Activated CD8-positive, alpha-beta T cell treated with anti-CD3 and anti-CD28 coated beads for 36 hours (primary cell): ENCODE measurements at places on chromosomes 5 and 9. TPM values are rescaled to one million over a fixed set of nuclear protein-coding genes. Genes with fewer than 3 reads are reported as not detected.

GRCh38 chr5:102986074-102986473 lies 133.9 kb downstream of the GIN1 start:
- no peak for DNase-seq

- DNase-seq, result no peak
These were observed 19.3 kb upstream of the GRAMD2B start for GRCh38 chr5:126403876-126404275.

DNA sequence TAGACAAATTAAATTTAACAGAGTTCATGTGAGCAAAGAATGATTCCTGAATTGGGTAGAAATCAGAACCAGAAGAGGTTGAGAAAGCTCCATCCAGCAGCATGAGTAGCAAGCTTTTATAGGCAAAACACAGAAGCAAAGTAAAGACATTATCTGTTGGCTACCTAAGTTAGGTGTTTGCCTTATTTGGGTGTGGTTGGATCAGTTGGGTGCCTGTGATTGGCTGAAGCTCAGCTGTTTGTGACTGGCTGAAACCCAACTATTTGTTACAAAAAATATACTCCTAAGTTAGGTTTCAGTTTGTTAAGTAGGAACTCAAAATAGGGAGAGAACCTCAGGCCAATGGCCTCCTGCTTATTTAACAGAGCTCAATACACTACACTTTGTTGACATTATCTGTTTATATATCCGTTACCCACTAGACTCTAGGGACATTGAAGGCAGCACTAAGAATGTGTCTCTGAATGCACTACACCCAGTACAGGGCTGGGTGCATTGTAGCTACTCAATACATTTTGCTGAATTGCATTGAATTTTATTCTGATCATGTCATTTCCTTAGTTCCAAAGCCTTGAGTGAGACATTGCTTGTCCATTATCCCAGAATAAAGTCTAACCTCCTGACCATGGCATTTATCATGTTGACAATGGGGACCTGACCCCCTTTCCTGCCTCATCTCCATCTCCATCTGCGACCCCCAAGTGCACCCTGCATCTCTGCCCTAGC lies 98.7 kb downstream of the CCDC192 start:
- no peak for DNase-seq

- DNase-seq, result no peak
These were observed 279.9 kb downstream of the NSG2 start for GRCh38 chr5:174325431-174325830.

DNA sequence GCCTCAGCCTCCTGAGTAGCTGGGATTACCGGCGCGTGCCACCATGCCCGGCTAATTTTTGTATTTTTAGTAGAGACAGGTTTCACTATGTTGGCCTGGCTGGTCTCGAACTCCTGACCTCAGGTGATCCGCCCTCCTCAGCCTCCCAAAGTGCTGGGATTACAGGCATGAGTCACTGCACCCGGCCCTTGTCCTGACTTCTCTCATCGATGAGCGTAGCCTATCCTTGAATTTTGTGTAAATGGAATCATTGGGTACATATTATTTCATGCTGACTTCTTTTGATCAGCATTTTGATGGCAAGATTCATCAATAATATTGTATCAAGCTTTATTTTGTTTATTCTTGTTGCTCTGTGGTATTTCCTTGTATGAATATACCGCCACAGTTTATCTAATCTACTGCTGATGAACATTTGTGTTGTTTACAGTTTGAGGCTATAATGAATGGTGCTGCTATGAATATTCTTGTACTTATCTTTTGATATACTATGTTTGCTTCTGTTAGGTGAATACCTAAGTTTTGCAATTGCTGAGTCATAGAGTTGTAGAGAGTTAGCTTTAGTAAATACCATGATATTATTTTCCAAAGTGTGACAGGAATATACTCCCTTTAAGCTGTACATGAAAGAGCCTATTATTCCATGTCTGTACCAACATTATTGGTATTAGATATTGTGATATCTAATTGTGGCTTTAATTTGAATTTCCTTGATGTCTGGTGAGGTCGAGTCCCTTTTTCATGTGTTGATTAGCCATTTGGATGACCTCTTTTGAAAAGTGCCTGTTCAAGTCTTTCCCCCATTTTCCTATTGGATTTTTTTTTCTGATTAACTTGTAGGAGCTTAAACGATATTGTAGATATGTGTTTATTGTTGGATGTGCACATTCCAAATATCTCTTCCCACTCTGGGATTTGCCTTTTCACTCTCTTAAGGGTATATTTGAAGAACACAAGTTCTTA lies 107.5 kb downstream of the RGS3 start:
- no peak for DNase-seq

DNA sequence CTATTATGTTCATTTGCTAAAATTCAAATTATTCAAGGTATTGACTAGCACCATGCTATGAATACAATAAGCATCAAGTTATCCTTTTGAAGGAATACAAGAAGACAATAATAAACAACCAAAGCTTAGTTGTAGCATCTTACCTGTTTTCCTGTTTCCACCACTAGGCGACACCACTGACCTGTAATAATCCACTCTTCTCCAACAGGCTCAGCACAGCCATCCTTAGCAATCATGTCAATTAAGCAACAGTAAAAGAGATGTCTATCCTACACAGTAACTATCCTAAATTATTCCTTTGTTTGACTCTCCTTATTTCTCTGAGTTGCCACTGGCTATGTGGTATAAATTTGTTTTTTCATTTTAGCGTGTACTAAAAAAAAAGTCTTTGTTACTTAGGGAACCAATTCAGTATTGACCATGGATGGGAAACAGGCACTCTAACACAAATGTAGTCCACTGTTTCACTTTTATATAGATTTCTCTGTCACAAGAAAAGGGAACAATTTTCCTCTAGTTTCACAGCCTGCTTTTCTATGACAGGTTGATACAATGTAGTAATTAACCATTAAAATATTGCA lies 46.2 kb downstream of the PCA3 start:
- peak; percentile 58 for DNase-seq

DNA sequence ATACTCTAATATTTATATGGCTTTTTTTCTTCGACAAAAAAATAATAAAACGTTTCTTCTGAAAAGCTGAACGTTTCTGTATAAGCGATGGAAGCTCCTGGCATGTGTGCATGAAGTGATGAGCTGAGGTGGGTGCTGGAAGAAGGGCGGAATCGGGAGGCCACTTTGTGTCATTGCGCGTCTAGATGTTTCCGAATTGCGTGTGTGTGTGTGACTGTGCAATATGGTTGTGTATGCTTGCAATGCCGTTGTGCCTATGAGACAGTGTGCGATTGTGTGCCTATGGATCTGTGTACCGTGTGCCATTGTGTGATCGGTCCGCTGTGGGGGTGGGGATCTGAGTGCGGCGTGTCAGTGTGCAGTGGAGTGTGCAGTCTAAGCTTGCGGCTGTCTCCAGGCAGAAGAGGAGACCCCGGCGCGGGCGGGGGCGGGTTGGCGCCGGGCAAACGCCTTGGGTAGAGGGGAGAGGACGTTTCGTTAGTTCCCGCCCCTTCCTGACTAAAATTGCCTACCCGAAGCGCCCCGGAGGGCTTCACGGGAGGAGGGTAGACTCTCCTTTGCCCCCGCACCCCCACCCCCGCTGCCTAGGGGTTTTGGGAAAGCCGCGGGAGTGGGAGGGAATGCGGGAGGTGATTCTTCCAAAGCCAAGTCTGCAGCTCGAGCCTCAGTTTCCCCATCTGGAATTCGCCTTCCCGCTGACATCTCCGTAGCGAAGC lies 24.2 kb downstream of the PCDHGC5 start:
- peak; percentile 59 for DNase-seq

- peak; percentile 8 for DNase-seq
These were observed 1.8 kb upstream of the HMCN2 start for GRCh38 chr9:130263601-130264413.

DNA sequence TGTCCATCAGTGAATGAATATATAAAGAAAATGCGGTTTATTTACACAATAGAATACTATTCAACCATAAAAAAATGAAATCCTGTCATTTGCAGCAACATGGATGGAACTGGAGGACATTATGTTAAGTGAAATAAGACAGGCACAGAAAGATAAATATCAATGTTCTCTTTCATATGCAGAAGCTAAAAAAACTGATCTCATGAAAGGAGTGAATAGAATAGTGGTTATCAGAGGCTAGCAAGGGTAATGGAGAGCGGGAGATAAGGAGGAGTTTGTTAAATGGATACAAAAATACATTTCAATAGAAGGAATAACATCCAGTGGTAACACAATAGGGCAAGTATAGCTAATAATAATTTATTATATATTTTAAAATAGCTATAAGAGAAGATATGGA lies 65.0 kb downstream of the AGTPBP1 start:
- DNase-seq, result no peak

DNA sequence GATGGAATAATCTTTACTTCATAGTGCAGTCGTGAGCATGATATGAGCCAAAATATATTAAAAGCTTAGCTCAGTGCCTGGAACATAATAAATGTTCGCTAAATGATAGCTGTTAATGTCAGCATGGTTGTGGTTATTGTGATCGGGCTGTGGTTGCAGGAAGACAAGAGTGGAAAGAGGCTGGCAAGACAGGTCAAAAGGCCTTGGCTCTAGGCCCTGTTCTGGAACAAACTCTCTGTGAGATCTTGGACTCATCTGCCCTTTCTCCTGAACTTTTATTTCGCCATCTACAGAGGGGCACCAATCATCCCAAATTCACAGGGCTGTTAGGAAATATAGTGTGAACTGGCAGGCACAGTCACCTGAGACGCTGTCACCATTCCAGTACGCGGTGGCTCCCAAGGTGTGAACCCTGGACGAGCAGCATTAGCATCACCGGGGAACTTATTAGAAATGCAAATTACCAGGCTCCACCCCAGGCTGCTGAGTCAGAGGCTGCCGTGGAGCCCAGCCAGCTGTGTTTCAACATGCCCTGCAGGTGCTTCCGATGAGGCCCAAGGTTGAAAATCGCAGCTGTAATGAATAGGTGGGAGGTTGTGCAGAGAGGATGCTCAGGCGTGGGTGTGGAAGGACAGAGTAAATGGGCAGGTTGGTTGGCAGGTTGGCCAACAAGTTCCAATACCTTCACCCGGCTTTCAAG lies 50.2 kb upstream of the SAP30L start:
- DNase-seq, result no peak

GRCh38 chr5:18802336-18802735 lies 1168.1 kb downstream of the TAF11L14 start:
- DNase-seq, result no peak

- no peak for DNase-seq
These were observed 18.8 kb downstream of the BRD8 start for GRCh38 chr5:138159666-138160065.

- DNase-seq, result no peak
These were observed 1435.2 kb upstream of the CDH9 start for GRCh38 chr5:28473531-28474107.

DNA sequence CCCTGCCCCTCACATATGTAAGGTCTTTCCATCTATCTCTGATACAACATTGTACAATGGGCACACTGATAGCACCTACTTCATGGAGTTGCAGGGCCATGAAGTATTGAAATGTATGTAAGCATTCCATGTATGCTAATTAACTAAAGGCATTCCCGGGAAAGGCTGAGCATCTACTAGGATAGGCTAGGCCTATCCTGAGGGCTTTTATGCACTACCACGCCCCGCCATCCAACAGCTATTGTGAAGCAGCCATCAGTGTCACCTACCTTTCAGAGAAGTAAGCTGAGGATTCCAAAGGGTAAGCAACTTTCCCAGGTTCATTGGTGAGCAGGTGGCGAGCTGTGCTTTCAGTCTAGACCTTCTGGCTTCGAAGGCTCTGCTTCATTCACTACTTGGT lies 47.6 kb downstream of the NSG2 start:
- no peak for DNase-seq

DNA sequence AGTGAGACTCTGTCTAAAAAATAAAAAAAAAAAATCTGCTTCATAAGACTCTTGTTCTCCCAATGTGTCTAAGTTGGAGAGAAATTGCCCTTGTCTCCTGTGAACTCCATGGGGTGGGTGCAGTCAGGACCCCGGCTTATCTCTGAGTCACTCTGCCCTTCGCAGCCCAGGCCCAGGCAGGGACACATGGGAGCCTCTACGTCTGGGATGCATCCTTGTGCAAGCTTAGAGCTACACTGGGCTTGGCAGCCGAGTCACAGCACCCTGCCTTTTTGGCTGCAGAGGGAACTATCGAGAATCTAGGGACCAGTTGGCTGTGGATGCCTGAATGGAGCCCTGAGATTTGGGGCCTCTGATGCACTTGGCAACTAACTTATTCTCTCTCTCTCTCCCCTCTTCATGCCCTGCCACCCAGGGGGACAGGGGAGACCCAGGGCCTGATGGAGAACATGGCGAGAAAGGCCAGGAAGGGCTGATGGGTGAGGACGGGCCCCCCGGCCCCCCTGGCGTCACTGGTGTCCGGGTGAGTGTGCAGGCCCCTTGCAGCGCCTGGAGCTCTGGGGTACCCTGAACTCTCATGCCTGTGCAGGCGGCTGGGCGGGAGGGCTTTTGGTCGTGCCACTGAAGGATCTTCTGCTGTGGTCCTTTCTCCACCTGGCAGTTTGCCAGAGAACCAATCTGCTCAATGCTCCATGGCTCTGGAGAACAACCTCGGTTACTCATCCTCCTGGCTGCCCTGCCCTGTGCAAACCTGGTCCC lies 47.5 kb upstream of the ORM1 start:
- no peak for DNase-seq

DNA sequence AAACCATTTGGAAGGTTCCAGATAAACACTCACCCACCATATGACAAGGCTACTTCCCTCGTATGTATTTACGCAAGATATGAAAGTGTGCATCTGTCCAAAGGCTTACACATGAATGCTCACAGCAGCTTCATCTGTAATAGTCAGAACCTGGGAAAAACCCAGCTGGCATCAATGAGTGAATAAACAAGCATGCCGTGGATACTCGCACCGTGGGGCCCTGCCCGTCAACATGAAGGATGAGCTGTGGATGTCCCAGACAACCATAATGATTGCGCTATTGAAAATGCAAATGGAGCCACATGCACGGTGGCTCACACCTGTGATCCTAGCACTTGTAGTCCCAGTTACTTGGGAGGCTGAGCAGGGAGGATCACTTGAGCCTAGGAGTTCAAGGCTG lies 60.6 kb upstream of the FCN1 start:
- no peak for DNase-seq

GRCh38 chr9:19976226-19976625 lies 187.4 kb upstream of the SLC24A2 start:
- DNase-seq, result peak; percentile 46

- DNase-seq, result peak; percentile 7
These were observed 143.6 kb downstream of the BNC2 start for GRCh38 chr9:16726718-16727451.

- DNase-seq, result no peak
These were observed 699.0 kb downstream of the MAT2B start for GRCh38 chr5:164204338-164204946.

- DNase-seq, result no peak
These were observed 1080.5 kb upstream of the DMAC1 start for GRCh38 chr9:8880060-8880459.

The PCDHB2 gene
- not detected for total RNA-seq

The FOXE1 gene
- total RNA-seq, result not detected

The TTC16 gene
- 2.3 TPM for total RNA-seq

The TMEM167A gene
- total RNA-seq, result 70.4 TPM

The C9orf43 gene
- 0.74 TPM for total RNA-seq

The FLT4 gene
- total RNA-seq, result 3.3 TPM

The FCN1 gene
- not detected for total RNA-seq

The WNK2 gene
- 1.7 TPM for total RNA-seq

The CDO1 gene
- 0.22 TPM for total RNA-seq

The TLX3 gene
- not detected for total RNA-seq

The LCN15 gene
- total RNA-seq, result not detected

The MCIDAS gene
- 0.18 TPM for total RNA-seq
